ENCODE measurements at places on chromosomes 3 and 15.

GRCh38 chr15:62749036-62749815 lies 293.3 kb upstream of the TPM1 start:
- no peak for DNase-seq

DNA sequence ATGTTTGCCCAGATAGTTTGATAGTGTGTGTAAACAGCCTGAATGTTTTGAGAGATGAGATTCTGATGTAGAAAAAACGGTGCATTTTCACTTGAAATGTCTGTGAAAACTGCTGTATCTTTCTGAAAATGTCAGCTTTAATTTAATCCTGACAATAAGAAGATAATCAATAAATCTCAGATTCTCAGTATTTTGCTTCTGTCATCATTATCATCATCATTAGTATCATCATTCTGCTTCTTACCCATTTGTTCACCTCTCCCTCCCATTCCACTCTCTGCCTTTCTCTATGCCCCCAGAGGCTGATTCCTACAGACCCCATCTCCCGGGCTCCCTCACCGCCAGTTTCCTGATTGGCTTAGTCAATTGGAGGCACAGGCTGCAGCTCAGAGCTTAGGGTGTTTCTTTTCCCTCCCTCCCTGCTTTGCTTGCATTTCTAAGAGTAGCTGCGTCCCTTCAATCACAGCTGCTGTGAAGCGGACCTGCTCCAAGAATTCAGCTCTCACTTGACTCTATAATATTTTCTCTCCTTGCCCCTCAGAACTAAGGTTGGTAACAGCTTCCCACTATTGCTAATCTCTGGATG lies 8.2 kb upstream of the SNTN start:
- DNase-seq: no peak

- no peak for DNase-seq
These were observed 131.7 kb downstream of the FILIP1L start for GRCh38 chr3:99982650-99983049.

- no peak for DNase-seq
These were observed 217.3 kb downstream of the ZIC4 start for GRCh38 chr3:147189016-147189415.

GRCh38 chr15:88187195-88187594 lies 69.3 kb downstream of the NTRK3 start:
- DNase-seq: no peak

DNA sequence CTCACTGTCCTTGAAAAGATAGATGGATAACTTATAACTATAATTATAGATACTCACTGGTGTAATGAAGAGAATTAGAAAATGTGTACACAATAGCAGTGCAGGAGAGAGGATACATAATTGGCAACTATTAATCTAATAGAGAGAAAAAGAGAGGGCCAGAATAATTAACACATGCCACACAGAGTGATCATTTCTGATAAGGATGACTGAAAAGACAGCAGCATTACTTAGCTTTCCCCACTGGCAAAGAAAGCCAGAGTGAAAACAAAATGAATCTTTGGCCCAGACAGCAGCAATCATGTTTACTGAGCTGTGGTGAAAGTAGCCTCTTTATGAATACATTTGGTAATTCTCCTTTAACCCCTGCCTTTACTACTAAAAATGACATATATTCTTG lies 493.3 kb upstream of the ROBO1 start:
- no peak for DNase-seq

DNA sequence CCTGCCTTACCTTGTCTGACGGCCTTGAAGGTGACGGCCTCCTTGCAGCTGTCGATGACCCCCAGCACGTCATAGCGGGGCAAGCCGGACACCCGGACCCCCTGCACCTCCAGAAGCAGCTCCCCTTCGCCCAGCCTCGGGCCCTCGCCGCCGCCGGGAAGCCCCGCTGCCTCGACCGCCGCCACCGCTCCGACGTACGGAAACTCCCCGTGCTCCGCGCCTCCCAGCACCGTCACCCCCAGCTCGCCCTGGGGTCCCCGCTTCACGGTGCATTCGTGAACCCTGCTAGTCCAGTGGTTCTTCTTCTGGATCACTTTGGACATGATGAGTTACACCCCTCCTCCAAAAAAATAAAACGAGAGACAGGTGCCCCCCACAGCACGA lies 740 bp downstream of the MAGI1 start:
- DNase-seq: no peak

DNA sequence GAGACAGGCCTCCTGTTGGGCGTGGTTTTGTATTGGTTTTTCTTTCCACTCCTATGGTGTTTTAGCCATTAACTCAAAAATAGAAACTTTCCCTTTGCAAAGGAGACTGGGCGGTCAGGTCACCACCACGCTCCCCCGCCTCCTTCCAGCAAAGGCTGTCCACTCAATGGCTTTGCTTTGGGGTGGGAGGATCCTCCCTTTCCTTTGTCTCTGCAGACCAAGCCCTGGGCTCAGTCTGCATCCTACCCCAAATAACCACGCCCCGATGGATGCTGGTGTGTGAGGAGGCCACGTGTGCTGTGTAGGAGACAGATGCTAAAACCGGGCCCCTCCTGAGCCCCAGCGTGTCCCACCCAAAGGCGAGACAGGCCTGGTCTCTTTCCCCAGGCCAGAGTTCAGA lies 68.5 kb downstream of the GRIP2 start:
- no peak for DNase-seq

GRCh38 chr3:197031315-197032285 lies 2.0 kb upstream of the MELTF start:
- DNase-seq: no peak

- DNase-seq: no peak
These were observed 124.6 kb downstream of the AKAP13 start for GRCh38 chr15:85504749-85505676.

- no peak for DNase-seq
These were observed 266.1 kb downstream of the SV2B start for GRCh38 chr15:91366111-91366510.

DNA sequence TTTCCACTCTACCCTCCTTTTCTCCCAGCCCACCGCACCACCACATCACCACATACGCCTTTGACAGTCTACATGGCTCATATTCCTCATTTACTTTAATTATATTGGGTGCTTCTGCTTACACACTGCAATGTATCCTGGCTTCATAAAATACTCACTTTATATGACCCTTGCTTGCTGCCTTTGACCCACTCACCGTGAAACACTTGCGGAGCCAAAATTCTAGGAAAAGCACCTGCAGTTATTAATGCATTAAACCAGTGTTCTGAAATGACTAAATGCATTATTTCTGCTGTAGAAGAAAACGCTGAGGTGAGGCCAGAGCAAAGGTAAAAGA lies 217.5 kb upstream of the ICE2 start:
- DNase-seq: no peak

- no peak for DNase-seq
These were observed 70.2 kb upstream of the MYZAP start for GRCh38 chr15:57521503-57521902.

GRCh38 chr15:60217161-60217560 lies 180.6 kb downstream of the ANXA2 start:
- no peak for DNase-seq

GRCh38 chr15:66960519-66960918 lies 104.9 kb upstream of the SMAD3 start:
- no peak for DNase-seq

DNA sequence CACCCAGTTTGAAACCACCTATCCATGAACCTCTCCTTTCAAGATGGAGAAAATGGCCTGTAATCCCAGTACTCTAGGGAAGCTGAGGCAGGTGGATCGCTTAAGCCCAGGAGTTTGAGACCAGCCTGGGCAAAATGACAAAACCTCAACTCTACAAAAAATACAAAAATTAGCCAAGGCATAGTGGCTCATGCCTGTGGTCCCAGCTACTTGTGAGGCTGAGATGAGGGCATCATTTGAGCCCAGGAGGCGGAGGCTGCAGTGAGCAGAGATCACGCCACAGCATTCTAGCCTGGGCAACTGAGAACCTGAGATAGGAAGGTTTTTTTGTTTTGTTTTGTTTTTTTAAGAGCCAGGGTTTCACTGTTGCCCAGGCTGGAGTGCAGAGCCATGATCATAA lies 5.4 kb downstream of the TKT start:
- no peak for DNase-seq

DNA sequence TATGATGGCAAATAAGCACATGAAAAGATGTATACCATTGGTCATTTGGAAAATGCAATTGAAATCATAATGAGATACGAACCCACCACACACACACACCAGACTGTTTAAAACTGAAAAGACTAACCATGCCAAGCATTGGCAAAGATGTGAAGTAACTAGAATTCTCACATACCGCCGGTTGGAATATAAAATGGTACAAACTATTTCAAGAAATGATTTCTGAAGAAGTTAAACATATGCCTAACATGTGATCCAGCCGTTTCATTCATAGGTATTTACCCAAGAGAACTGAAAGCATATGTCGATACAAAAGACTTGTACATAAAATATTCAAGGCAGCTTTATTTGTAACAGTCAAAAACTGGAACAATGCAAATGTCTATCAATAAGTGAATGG lies 28.9 kb downstream of the HES1 start:
- DNase-seq: no peak

GRCh38 chr15:88657326-88658069 lies 18.7 kb downstream of the ISG20 start:
- no peak for DNase-seq

DNA sequence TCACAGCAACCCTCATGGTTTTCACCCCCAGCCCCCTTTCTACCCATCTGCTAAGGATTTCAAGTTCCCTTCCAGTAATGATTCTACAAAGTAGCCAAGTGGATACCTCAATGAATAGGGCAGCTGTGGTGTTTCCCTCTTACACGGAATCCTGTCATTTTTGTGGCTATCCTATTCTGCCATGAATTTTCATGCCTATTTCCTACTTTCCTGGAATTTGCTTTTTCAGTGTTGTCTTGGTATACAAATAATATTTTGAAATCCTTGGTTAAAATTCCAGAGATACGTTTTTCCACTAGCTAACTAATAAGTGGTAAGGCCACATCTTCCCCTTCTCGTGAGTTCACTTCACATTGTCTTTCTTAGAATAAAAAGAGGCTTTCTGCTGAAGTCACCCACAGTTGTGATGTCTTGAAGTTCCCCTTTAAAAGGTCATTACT lies 7.5 kb downstream of the ADPRH start:
- DNase-seq: no peak

GRCh38 chr3:151599103-151599672 lies 134.5 kb upstream of the AADACL2 start:
- no peak for DNase-seq

GRCh38 chr3:149512073-149512782 lies 37.7 kb downstream of the TM4SF4 start:
- DNase-seq: no peak

- DNase-seq: no peak
These were observed 162.4 kb upstream of the CGNL1 start for GRCh38 chr15:57213862-57214261.

Measured in central memory CD8-positive, alpha-beta T cell (primary cell).